ENCODE measurements at places on chromosomes 4 and X. TPM values are rescaled to one million over a fixed set of nuclear protein-coding genes. Genes with fewer than 3 reads are reported as not detected.

GRCh38 chr4:26031704-26032103, 117.7 kb downstream of the SMIM20 start:
- peaks cover 34% of the 10 kb centered on the region for H3K4me1 ChIP-seq
- H3K36me3 ChIP-seq: no peaks in the 10 kb centered on the region
- H3K27ac ChIP-seq: peak overlapping the region; percentile 88
- DNase-seq: no peak
- no peaks in the 10 kb centered on the region for H3K27me3 ChIP-seq
- H3K4me3 ChIP-seq: no peak overlapping the region

DNA sequence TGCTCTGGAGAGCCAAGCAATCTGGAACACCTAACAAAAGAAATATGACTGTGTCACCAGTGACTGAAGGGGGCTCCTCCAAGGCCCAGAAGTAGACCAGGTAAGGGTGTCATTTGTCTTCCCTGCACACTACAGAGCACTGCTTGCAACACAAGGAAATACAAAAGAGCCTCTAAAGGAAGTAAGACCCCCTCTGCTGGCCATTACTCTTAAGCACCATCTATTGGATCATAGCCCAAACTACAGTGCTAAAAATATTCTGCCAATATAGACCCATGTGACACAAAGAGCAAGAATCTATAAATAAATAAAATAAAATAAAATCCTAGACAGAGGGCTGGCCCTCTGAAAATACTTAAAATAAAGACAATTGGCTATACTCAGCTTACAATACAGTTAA, 528.7 kb downstream of the TMA16 start:
- no peak for DNase-seq
- no peaks in the 10 kb centered on the region for H3K4me1 ChIP-seq
- H3K27me3 ChIP-seq: no peaks in the 10 kb centered on the region
- H3K4me3 ChIP-seq: no peak overlapping the region
- H3K36me3 ChIP-seq: no peaks in the 10 kb centered on the region

DNA sequence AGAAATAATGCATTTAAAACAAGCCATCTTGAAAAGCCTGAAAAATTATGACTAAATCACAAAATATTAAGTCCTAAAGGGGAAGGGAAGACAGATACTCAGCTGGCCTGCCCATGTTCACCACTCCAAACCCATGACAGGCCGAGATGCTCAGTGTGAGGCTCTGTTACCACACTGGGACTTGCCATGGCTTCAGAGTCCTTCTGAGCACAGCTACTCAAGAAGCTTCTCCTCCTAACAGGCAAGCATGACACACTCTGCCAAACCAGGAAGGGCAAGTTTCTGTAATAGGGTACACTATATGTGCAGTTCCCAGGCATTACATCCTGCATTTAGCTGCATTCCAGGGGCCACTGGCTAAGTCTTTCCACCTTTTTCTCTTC, 34.0 kb upstream of the CYBB start:
- no peak overlapping the region for H3K4me3 ChIP-seq
- peak; percentile 25 for DNase-seq
- H3K27me3 ChIP-seq: no peaks in the 10 kb centered on the region
- no peaks in the 10 kb centered on the region for H3K36me3 ChIP-seq
- no peaks in the 10 kb centered on the region for H3K4me1 ChIP-seq

GRCh38 chr4:82758701-82759685, 39.6 kb downstream of the SCD5 start:
- H3K4me3 ChIP-seq: no peak overlapping the region
- no peak overlapping the region for H3K27ac ChIP-seq
- H3K36me3 ChIP-seq: no peaks in the 10 kb centered on the region
- H3K4me1 ChIP-seq: no peaks in the 10 kb centered on the region
- H3K27me3 ChIP-seq: peaks cover 8% of the 10 kb centered on the region

DNA sequence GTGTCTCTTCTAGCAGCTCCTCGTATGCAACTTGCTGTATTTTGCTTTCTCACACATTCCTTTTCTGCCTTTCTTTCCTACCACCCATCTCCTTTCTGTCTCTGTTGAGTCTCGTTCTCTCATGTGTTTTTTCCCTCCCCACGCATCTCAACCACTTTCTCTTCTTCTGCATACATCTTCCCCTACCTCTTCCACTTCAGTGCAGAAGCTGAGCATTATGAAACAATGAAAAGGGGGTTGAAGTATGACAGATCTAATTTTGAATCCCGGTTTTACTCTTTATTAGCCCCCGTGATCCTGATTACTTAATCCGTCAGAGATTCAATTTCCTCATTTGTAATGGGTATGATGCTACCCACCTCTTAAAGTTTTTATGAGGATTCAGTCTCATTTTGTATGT, 7.3 kb downstream of the FAM241A start:
- no peaks in the 10 kb centered on the region for H3K36me3 ChIP-seq
- H3K27ac ChIP-seq: no peak overlapping the region

Gene ZMAT1
- 0.29 TPM for total RNA-seq

DNA sequence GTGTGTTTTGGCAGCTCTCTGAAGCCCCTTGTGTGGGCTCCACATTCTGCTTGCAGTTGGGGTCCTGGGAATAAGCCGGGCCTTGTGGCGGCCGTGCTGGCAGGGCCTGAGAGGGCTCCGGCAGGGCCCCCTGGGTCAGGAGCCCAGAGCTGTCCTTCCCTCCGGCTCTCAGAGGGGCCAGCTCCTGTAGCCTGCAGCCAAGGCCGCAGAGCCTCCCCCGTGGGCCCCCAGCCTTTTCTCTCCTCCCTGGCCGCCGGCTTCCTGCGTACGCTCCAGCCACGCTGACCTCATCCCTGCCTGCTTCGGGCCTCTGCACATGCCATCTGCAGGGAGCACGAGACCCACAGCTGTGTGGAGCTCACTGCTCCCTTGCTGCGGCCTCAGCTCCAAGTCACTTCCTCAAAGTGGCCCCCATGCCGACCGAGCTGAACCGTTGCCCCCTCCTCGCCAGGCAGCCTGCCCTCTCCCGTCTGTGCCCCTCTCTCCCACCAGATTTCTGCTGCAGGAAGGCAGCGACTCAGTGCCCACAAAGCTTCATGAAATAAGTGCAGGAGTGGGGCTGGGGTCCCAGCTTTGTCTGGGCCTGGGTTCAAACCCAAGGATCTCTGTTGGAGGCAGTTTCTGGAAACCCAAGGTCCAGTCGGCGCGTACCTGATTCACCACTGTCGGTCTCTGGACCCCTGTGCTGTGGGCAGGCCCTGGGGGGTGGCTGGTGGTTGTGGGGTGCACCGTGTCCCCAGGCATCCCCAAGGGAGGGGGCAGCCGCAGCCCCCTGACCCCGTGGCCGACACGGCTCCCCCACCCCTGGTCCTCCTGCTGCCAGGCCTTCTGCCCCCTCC, 57.1 kb upstream of the NKX1-1 start:
- H3K36me3 ChIP-seq: no peaks in the 10 kb centered on the region
- no peak overlapping the region for H3K27ac ChIP-seq
- H3K4me3 ChIP-seq: no peak overlapping the region

- H3K4me1 ChIP-seq: no peaks in the 10 kb centered on the region
- H3K27ac ChIP-seq: no peak overlapping the region
- H3K4me3 ChIP-seq: no peak overlapping the region
- H3K36me3 ChIP-seq: no peaks in the 10 kb centered on the region
Observed at GRCh38 chrX:148681605-148682004, 181.2 kb downstream of the AFF2 start.

DNA sequence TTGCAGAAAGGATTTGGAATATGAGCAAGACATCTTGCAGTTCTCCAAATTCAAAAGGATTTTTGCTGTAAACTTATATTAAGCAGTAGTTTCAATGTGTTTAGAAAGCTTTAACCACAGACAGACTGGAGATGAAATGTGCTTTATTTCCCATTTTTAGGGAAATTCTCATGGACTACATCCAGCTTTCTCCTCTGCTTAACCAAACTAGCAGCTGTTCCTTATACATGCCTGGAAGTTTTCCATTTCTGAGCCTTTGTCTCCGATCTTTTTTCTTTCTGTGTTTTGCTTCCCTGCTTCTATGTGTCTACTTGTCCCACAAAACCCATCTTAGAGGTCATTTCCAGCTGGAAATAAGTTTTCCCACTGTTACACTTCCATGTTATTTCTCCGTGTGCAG, 41.6 kb downstream of the TMA16 start:
- no peak overlapping the region for H3K4me3 ChIP-seq
- DNase-seq: no peak
- no peaks in the 10 kb centered on the region for H3K27me3 ChIP-seq
- peaks cover 8% of the 10 kb centered on the region for H3K4me1 ChIP-seq
- H3K36me3 ChIP-seq: peaks cover 8% of the 10 kb centered on the region

Gene LGI2
- total RNA-seq: under 0.01 TPM

DNA sequence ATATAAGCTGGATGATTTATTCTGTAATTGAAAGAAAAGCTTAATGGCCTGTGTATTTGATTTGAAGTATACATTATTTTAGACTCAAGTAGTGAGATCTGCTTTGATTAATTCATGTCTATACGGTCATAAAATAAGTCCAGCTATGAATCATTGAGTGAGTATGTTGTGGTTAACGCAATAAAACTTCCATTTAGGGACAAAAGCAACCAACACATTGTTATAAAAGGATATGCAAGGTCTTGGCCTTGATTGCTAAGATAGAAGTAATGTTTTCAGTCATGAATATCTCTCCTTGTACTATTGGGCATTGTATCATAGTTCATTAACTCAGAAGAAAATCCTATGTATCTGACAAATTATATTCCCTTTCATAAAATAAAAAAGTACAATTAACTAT, 162.1 kb downstream of the EPHA5 start:
- H3K27me3 ChIP-seq: no peaks in the 10 kb centered on the region
- H3K4me3 ChIP-seq: no peak overlapping the region
- H3K36me3 ChIP-seq: no peaks in the 10 kb centered on the region
- peak overlapping the region; percentile 59 for H3K27ac ChIP-seq
- peaks cover 33% of the 10 kb centered on the region for H3K4me1 ChIP-seq

Gene ADGRG4
- not detected for total RNA-seq

GRCh38 chr4:27278615-27279375, 418.2 kb downstream of the STIM2 start:
- H3K27ac ChIP-seq: no peak overlapping the region
- H3K36me3 ChIP-seq: no peaks in the 10 kb centered on the region
- H3K27me3 ChIP-seq: no peaks in the 10 kb centered on the region
- H3K4me1 ChIP-seq: no peaks in the 10 kb centered on the region
- no peak for DNase-seq

- peaks cover 10% of the 10 kb centered on the region for H3K4me1 ChIP-seq
- peak overlapping the region; percentile 69 for H3K27ac ChIP-seq
- no peak overlapping the region for H3K4me3 ChIP-seq
- DNase-seq: no peak
Observed at GRCh38 chrX:115564243-115564642, 3.3 kb downstream of the PLS3 start.

Gene ZNF141
- 20.6 TPM for total RNA-seq

GRCh38 chr4:56185901-56186300, 201.4 kb downstream of the AASDH start:
- no peak overlapping the region for H3K27ac ChIP-seq
- H3K4me3 ChIP-seq: no peak overlapping the region
- no peaks in the 10 kb centered on the region for H3K4me1 ChIP-seq
- no peak for DNase-seq

DNA sequence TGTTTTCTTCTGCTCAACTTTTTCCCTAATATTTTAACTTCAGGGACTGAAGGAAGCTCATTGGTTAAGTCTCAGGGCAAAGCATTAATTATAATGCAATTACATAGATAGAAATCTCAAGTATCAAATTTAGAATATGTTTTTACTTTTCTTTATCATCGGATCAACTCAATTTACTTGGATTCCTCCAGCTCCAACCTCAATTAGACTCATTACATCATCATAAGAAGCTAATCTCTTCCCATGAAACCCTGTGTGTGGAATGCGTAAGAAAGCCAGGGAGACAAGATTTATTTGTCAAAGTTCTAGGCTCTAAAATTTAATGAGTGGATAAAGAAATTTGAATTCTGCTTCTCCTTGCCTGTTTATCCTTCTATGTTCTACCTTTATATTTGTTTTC, 918.4 kb downstream of the ADGRL3 start:
- no peaks in the 10 kb centered on the region for H3K4me1 ChIP-seq
- H3K4me3 ChIP-seq: no peak overlapping the region
- no peaks in the 10 kb centered on the region for H3K27me3 ChIP-seq
- DNase-seq: peak; percentile 14
- no peaks in the 10 kb centered on the region for H3K36me3 ChIP-seq

Gene ALB
- total RNA-seq: under 0.01 TPM

GRCh38 chr4:169098532-169098931, 88.5 kb upstream of the CBR4 start:
- no peak for DNase-seq
- H3K4me3 ChIP-seq: no peak overlapping the region
- peaks cover 39% of the 10 kb centered on the region for H3K4me1 ChIP-seq

DNA sequence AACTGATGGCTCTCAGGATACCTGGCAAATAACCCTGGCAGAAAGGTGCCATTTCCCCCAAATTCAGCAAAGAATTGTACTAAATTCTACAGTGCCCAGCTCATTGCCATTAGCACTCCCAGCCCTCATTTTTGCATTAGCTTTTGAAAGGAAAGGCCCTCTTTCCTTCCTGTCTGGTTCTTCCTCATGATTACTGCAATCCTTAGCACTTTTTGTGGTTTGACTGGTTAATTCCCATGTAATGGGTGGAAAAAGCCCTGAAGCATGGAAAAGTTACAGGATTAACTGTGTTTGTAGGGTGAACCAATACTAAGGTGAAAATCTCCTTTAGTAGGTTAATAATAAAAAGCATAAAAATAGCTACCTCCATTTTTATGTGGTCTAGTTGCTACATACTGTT, 139.5 kb downstream of the NPNT start:
- no peaks in the 10 kb centered on the region for H3K36me3 ChIP-seq
- no peak overlapping the region for H3K4me3 ChIP-seq
- peaks cover 5% of the 10 kb centered on the region for H3K4me1 ChIP-seq

Gene SGMS2
- total RNA-seq: 148 TPM

- no peak for DNase-seq
- no peaks in the 10 kb centered on the region for H3K4me1 ChIP-seq
- no peak overlapping the region for H3K4me3 ChIP-seq
Observed at GRCh38 chr4:145791988-145792387, 112.0 kb downstream of the C4orf51 start.

GRCh38 chr4:36301127-36301526, 19.7 kb downstream of the DTHD1 start:
- no peak overlapping the region for H3K27ac ChIP-seq
- no peak for DNase-seq
- no peak overlapping the region for H3K4me3 ChIP-seq
- H3K36me3 ChIP-seq: no peaks in the 10 kb centered on the region
- no peaks in the 10 kb centered on the region for H3K27me3 ChIP-seq

DNA sequence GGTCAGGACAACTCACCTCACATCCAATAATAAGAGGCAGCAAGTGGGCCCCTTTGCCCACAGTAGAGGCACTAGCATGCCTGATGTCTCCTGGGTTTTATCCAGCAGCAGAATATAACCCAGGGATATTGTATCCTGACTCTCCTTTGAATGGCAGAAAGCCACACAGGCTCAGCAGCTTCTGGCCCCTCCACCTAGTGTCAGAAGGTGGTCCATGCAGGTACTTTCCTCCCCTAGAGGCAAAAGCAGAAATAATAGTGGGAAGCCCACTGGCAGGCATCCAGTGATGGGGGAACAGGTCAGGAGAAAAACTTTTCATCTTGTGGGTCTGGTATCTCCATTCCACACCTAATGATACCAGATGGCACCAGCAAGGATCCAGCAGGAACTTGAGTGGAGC, 75.5 kb upstream of the IRS4 start:
- H3K4me3 ChIP-seq: no peak overlapping the region
- H3K36me3 ChIP-seq: no peaks in the 10 kb centered on the region
- H3K4me1 ChIP-seq: no peaks in the 10 kb centered on the region

All from osteoblast (primary cell).